ENCODE measurements at places on chromosomes 12 and 14.

GRCh38 chr12:105334582-105334981 lies 4.1 kb downstream of the C12orf75 start:
- no peak for DNase-seq

- no peak for DNase-seq
Measured at GRCh38 chr14:78605025-78605762, 435.0 kb downstream of the NRXN3 start.

DNA sequence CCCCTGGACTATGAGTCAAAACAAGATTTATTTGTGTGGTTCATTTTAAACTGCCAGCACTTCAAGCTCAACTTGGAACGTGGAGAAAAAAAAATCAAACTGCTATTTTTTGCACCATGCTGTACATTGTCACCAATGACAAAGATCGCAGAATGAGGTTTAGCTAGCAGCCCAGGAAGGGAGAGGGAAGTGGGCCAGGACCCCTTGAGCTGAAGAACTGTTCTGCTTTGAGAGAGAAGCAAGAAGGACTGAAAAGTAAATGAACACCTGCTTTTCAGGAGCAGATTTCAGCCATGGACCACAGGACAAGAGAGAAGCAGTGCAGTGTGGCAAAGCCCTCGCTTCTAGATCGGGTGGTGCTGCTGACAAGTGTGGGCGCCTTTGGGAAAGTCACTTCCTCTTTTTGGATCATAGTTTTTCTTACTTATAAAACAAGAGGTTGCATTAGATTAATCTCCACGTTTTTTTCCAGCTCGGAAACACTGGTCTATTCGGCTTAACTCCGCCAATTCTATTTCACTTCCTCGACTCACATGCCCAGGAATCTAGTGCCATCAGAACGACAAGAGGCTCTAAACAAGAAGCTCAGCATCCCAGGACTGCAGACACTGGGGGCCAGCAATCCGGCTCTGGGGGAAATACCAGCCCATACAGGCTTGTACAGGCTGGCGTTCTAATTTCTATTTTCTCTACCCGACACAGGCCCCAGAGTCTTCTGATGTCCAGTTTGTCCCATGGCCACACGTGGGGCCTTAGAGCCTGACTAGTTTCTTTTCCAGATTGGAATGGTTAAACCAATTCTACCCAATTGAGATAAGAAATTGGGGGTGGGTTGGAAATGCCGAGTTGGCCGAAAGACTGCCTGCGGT lies 129.9 kb downstream of the CRACR2A start:
- DNase-seq, result no peak

- DNase-seq, result no peak
Measured at GRCh38 chr12:112606611-112607365, 184.8 kb upstream of the RPH3A start.

GRCh38 chr12:53210843-53211242 lies 3.8 kb upstream of the ITGB7 start:
- no peak for DNase-seq

GRCh38 chr14:67569011-67569650 lies 30.9 kb downstream of the PIGH start:
- DNase-seq, result no peak

GRCh38 chr12:50882563-50882962 lies 39.8 kb downstream of the TMPRSS12 start:
- no peak for DNase-seq

- no peak for DNase-seq
Measured at GRCh38 chr12:99418379-99418778, 229.2 kb upstream of the GARIN6 start.

DNA sequence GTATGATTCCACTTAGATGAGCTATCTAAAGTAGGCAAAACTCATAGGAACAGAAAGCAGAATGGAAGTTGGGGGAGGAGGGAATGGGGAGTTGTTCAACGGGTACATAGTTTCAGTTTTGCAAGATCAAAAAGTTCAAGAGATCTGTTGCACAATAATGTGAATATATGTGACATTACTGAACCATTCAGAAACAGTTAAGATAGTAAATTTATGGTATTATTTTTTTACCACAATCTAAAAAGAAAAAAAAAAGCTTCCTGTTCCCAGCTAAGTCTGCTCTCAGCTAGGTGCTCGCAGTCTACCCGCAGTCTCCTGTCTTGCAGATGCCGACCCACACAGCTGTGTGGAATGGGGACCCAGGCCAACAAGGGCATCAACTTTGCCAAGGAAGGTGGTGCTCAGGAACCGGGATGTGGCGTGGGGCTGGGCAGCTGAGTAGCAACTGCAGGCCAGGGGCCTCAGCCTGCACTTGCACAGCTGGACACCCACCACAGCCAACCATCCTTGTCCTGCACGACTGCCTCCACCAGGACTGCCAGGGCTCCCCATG lies 15.3 kb upstream of the ANO6 start:
- DNase-seq, result no peak

- DNase-seq, result no peak
Measured at GRCh38 chr12:125289970-125290369, 224.7 kb downstream of the AACS start.

Data from activated CD4-positive, alpha-beta T cell treated with anti-CD3 and anti-CD28 coated beads for 1 hour (primary cell).